Activated CD4-positive, alpha-beta T cell treated with anti-CD3 and anti-CD28 coated beads for 36 hours (primary cell): ENCODE measurements at places on chromosomes 2 and 18. TPM values are rescaled to one million over a fixed set of nuclear protein-coding genes. Genes with fewer than 3 reads are reported as not detected.

The GNAL gene
- total RNA-seq, result 0.21 TPM

The SKA1 gene
- 38.6 TPM for total RNA-seq

The PRKCE gene
- 9.0 TPM for total RNA-seq

The GALR1 gene
- not detected for total RNA-seq

The NT5C1B gene
- total RNA-seq, result not detected

The EVA1A gene
- total RNA-seq, result not detected

The ACVR1 gene
- total RNA-seq, result 17.1 TPM

The CDH20 gene
- 0.09 TPM for total RNA-seq

The EIF4E2 gene
- total RNA-seq, result 57.0 TPM

The LAPTM4A gene
- total RNA-seq, result 41.9 TPM

- peaks cover 10% of the 10 kb centered on the region for H3K36me3 ChIP-seq
- H3K4me3 ChIP-seq, result no peak overlapping the region
- H3K4me1 ChIP-seq, result no peaks in the 10 kb centered on the region
- no peak overlapping the region for H3K27ac ChIP-seq
These were observed 12.3 kb downstream of the NCKAP1 start for GRCh38 chr2:183025993-183026392.

GRCh38 chr2:127700527-127701192 is 637 bp upstream of the SFT2D3 start:
- DNase-seq, result peak; percentile 47
- peaks cover 34% of the 10 kb centered on the region for H3K4me1 ChIP-seq
- peak overlapping the region; percentile 88 for H3K4me3 ChIP-seq
- H3K36me3 ChIP-seq, result peaks cover 27% of the 10 kb centered on the region

DNA sequence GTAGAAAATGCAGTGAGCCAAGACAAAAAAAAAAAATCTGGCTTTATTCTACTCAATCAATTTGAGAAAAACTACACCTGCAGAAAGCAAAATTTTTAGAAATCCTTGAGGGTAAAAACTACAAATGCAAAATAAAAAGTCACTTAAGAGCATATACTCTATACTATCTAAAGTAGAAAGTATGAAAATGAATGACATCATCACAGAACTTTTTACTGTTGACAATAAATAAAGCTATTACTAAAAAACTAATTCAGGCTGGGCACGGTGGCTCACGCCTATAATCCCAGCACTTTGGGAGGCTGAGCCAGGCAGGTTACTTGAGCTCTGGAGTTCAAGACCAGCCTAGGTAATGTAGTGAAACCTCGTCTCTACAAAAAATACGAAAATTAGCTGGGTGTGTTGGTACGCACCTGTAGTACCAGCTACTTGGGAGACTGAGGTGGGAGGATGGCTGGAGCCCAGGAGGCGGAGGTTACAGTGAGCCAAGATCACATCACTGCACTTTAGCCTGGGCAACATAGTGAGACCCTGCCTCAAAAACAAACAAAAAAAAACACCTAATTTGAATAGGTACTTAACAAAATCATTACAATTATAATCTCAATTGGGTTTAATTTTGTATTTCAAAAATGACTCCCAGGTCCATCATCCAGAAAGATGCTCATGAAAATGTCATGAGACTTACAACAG is 7.6 kb downstream of the NFU1 start:
- DNase-seq, result no peak
- no peaks in the 10 kb centered on the region for H3K27me3 ChIP-seq
- no peak overlapping the region for H3K27ac ChIP-seq
- peaks cover 17% of the 10 kb centered on the region for H3K36me3 ChIP-seq
- peaks cover 4% of the 10 kb centered on the region for H3K4me1 ChIP-seq

GRCh38 chr2:26561918-26562810 is 79.0 kb downstream of the CIB4 start:
- DNase-seq, result peak; percentile 60
- peaks cover 5% of the 10 kb centered on the region for H3K4me1 ChIP-seq

DNA sequence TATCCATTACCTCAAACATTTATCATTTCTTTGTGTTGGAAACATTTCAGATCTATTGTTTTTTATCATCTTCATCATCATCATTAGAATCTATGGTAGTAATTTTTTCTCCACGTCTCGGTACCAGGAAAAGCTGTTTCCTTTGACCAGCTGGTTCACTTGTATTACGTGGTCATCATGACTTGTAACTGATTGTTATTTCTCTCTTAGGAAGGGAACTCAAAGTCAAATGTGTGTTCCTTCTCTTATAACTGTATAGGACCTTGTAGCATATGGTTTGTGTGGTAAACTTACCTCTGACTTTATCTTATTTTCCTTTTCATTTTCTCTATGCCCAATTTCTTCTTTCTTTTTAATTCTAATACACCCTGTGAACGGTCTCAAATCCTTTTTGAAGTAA is 16.5 kb downstream of the NCOA1 start:
- H3K4me3 ChIP-seq, result no peak overlapping the region
- H3K27me3 ChIP-seq, result no peaks in the 10 kb centered on the region

DNA sequence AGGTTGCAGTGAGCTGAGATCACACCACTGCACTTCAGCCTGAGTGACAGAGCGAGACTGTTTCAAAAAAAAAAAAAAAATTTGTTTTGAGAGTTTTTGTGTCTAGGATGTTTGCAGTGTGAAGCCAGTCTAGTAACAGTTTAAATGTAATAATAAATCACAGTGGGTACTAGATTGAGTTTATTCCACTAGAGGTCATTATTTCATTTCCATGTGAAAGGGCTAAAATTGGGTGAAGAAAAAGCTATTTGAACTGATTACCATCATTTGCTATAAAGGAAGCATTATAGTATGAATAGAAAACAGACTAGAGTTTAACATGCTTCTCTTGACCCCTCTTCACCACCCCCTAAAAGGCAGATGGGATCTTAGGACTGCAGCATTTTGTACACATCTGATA is 20.3 kb downstream of the SNRPD1 start:
- DNase-seq, result no peak
- H3K4me3 ChIP-seq, result no peak overlapping the region
- no peak overlapping the region for H3K27ac ChIP-seq
- peaks cover 11% of the 10 kb centered on the region for H3K4me1 ChIP-seq

DNA sequence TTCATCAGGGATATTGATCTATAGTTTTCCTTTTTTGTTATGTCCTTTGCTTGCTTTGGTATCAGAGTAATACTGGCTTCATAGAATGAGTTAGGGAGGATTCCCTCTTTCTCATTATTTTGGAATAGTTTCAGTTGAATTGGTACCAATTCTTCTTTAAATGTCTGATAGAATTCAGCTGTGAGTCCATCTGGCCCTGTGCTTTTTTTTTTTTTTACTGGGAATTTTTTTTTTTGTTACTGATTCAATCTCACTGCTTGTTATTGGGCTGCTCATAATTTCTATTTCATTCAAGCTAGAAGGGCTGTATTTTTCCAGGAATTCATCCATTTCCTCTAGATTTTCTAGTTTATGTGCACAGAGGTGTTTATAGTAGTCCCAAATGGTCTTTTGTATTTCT is 103.9 kb downstream of the RND3 start:
- no peak overlapping the region for H3K4me3 ChIP-seq
- no peak overlapping the region for H3K27ac ChIP-seq
- peaks cover 2% of the 10 kb centered on the region for H3K36me3 ChIP-seq
- H3K4me1 ChIP-seq, result no peaks in the 10 kb centered on the region
- H3K27me3 ChIP-seq, result no peaks in the 10 kb centered on the region
- no peak for DNase-seq
